ENCODE measurements at places on chromosomes 7 and 10. TPM values are rescaled to one million over a fixed set of nuclear protein-coding genes. Genes with fewer than 3 reads are reported as not detected.

The ANKRD61 gene
- 0.19 TPM for total RNA-seq

DNA sequence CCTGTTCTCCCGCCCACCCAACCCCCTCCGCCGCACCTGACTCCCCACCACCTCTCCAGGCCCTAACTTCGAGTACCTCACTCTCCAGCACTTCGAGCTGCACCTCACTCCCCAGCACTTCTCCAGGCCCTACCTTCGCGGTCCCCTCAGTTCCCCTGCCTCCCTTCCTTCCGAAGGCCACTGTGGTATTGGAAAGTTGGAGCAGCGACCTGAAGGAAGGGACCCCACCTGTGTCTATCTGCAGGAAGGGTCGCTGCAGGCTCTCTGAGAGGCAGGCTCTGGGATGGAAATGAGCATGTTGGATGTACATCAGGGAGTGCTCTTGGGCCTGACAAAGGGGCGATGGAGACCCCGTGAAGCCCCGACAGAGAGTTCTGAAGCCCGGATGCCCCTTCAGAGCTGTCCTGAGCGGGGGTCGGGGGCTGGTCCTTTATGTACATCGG is 122.2 kb downstream of the PRKAG2 start:
- peak overlapping the region; percentile 46 for H3K27ac ChIP-seq
- DNase-seq = no peak
- no peak overlapping the region for H3K4me3 ChIP-seq
- H3K27me3 ChIP-seq = no peaks in the 10 kb centered on the region

DNA sequence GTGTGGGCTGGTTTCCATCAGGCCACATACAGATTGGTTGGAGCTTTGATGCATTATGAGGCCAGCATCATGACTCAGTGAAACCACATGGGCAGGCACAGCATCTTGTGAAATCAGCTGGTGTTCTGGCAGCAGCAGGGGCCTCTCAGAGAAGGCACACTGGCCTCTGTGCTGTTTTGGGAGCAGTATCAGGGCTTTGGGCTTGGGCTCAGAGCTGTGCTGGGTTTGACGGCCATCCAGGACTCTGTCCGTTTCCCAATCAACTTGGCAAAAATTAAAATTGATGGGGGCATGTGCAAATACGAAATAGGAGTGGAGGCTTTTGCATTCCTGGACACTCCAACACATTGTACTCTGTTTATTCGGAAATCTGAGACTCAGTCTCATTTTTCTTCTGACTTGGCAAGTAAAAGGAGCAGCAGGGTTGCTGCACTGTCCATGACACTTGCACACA is 190.9 kb downstream of the BMPER start:
- no peak overlapping the region for H3K4me3 ChIP-seq
- DNase-seq = peak; percentile 82
- no peak overlapping the region for H3K27ac ChIP-seq
- H3K36me3 ChIP-seq = no peaks in the 10 kb centered on the region
- H3K4me1 ChIP-seq = no peaks in the 10 kb centered on the region

DNA sequence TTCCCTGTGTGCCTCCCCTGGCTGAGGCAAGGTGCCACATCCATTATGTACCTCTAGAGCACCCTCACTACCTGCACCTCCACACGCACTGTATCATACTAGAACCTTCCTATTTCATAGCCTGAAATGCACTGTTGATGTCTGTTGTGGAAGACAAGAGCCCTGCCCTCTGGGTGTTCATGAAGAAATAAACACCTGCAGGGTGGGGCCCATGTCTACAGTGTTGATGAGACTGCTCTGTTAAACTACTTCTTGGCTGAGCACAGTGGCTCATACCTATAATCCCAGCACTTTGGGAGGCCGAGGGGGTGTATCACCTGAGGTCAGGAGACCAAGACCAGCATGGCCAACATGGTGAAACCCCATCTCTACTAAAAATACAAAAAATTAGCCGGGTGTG is 14.0 kb downstream of the SORBS1 start:
- H3K4me3 ChIP-seq = no peak overlapping the region
- no peak for DNase-seq
- no peaks in the 10 kb centered on the region for H3K27me3 ChIP-seq
- H3K27ac ChIP-seq = no peak overlapping the region
- H3K36me3 ChIP-seq = no peaks in the 10 kb centered on the region

GRCh38 chr7:1700536-1701333 is 30.7 kb downstream of the ELFN1 start:
- DNase-seq = no peak
- H3K4me3 ChIP-seq = no peak overlapping the region
- H3K27ac ChIP-seq = no peak overlapping the region
- H3K36me3 ChIP-seq = no peaks in the 10 kb centered on the region

The STEAP4 gene
- total RNA-seq = 80.2 TPM

DNA sequence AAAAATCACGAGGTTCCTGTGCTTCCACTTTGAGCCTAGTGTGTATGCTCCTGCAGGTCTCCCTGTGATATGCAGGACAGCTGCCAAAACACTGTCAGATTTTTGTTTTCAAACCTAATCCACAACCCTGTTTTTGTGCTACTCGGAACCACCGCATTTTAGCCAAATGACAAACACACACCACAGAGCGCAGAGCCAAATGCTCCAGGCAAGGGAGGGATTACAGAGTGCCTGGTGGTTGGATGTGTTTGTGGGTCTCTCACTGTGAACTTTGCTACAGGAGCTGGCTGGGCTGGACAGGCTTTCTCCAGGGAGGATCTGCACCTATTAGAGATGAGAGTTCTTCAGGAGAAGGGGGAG is 5.7 kb upstream of the RBM28 start:
- no peaks in the 10 kb centered on the region for H3K36me3 ChIP-seq
- H3K27ac ChIP-seq = no peak overlapping the region
- peaks cover 11% of the 10 kb centered on the region for H3K27me3 ChIP-seq
- no peaks in the 10 kb centered on the region for H3K4me1 ChIP-seq
- no peak overlapping the region for H3K4me3 ChIP-seq
- DNase-seq = no peak
